Small intestine (tissue), 16 donors: ENCODE measurements at places on chromosomes 7 and 10.

DNA sequence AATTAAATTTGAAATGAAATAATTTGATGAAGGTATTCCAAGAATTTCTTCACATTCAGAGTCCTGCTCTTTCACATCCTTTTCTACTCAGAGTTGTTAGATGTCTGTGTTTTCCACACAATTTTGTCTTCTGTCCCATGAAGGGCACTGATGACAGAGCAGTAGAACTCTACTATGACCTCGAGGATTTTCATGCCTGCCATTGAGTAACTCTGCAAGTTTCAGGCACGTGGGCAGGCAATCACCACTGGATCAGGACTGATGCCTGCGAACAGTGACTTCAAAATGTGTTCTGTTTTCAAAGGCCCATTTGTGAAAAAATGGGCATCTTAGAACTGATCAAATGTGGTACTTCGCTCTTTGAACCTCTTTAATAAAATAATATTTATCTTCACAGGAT, 91.1 kb downstream of the CDK6 start:
- DNase-seq: no peak

DNA sequence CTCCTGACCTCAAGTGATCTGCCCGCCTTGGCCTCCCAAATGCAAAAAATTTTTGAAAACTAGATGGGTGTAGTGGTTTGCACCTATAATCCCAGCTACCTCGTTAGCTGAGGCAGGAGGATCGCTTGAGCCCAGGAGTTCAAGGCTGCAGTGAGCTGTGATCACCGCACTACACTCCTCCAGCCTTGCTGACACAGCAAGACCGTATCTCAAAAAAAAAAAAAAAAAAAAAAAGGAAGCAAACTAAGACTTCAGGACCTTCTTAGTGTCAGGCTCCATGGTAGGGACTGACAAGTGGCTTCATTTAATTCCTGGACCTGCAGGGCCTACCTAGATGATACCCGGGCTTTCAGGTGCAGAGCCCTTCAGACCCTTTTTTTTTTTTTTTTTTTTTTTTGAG, 2.5 kb downstream of the POP7 start:
- no peak for DNase-seq

DNA sequence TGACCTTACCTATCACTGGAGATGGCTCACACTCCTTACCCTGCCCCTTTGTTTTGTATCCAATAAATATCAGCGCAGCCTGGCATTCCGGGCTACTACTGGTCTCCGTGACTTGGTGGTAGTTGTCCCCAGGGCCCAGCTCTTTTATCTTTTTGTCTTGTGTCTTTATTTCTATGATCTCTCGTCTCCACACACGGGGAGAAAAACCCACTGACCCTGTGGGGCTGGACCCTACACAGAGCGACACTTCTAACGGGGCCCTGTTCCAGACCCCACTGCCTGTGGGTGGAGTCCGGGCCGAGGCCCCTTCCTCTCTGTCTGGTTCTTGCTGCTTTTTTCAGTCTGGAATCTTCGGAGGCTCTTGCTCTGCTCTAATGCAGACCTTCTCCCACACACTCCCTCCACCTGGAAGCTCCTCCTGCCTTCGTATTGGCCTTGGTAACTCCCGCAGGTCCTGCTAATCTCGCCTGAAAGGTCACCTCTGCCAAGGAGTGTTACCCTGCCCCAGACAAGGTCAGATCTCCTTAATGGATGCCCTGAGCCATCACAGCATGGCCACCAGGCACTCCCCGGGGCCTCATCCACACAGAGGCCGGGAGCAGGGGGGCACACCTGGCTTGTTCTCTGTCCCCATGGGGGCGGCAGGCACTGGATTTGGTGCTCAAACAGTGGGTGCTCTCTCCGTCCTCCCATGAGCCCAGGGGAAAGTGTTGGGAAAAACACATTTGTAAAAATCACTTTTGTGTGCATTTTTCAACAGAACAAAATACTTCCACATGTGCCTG, 531.7 kb downstream of the PTPRN2 start:
- DNase-seq: no peak

DNA sequence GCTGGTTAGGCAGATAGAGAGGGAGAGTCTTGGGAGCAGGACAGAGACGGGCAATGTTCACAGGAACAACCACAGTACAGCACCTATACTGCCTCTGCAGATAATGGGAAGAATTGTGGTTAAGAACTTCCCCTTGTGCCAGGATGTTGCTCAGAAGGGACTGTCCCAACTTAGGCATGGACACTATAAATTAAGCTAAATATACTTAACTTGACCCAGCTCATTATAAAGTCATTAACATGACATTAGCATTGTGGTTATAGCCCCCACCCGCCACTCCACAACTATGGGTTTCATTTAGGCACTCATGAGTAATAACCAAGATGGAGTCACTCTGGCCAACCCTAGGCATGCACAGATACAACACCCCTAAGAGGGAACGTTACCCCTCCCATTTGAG, 310.9 kb upstream of the NRG3 start:
- DNase-seq: no peak

- no peak for DNase-seq
These were observed 6.6 kb downstream of the VPS50 start for GRCh38 chr7:93238748-93239147.

DNA sequence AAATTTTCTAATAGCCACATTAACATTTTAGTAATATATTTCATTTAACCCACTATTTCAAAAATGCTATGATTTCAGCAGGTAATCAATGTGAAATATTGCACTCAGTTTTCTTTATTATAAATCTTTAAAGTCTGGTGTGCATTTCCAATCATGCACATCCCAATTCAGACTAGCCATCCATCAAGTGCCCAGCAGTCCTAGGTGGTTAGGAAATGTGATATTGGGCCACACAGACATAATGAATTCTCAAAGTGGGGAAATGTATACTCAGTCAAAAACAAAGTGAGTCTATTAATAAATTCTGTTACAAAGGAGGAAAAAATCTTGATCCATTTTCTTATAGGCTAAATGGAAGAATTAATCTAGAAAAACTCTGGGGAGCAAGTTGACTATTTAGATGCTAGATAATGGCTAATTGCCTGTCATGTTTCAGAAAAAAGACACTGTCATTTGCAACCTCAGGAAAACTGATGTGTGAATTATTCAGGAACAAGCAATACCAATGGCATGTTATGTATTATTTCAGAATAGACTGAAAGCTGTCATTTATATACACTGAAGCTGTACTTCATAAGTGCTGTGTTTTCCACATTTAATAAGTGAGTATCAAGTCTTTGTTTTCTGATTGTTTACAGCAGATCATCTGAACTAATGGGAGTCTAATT, 629.1 kb upstream of the ADARB2 start:
- no peak for DNase-seq

GRCh38 chr7:77360104-77360503, 56.0 kb downstream of the GSAP start:
- DNase-seq: peak; percentile 47

DNA sequence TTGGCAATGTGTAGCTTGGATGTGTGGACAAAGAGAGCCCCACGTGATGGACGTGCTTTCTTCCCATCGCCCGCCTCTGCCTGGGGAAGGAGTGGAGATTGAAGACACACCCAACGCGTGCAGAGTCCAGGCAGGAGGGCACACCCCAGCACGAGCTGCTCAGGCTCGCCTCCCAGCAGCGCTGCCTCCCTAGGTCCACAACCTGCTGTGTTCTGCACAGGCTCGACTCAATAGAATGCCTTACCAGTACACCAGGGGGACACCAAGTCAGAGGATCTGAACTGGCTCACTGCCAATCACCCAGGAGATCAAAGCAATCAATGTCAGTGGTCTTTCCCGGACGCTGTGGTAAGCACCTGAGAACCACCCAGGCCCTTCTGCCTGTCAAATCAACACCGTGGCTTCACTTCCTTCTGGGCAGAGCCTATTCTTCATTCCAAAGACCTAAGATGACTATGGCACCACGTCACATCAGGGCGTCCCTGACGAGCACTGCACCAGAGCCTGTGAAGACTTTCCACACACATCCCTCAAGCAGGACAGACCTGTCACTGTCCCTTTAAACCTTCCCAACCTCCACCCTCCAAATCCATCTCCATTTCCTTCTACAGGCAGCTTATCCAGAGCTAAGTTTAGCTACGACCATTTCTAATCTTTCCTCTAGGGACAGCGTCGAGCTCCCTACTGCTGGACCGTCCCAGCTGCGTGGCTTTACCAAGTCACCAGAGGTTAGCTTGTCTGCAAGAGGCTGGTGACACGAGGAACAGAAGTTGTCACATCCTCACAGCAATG, 72.3 kb downstream of the AMZ1 start:
- DNase-seq: peak; percentile 96

GRCh38 chr7:72334066-72334465, 78.1 kb downstream of the CALN1 start:
- DNase-seq: no peak

- DNase-seq: no peak
These were observed 5.3 kb downstream of the SH3PXD2A start for GRCh38 chr10:103849880-103850571.
